Activated T-cell treated with anti-CD3 and anti-CD28 coated beads, Interleukin-2, amount 50 U/mL, for 72 hours (primary cell): ENCODE measurements at places on chromosomes 7 and 10. TPM values are rescaled to one million over a fixed set of nuclear protein-coding genes. Genes with fewer than 3 reads are reported as not detected.

TMEM184A gene
- total RNA-seq = not detected

SPDYE6 gene
- total RNA-seq = not detected

OGDHL gene
- total RNA-seq = 0.67 TPM

ZNF365 gene
- 0.12 TPM for total RNA-seq

TBXAS1 gene
- 3.9 TPM for total RNA-seq

NOLC1 gene
- total RNA-seq = 98.2 TPM

GNAT3 gene
- total RNA-seq = not detected

MSS51 gene
- 3.8 TPM for total RNA-seq

LIPA gene
- total RNA-seq = 21.3 TPM

SLC18A3 gene
- not detected for total RNA-seq

JCAD gene
- 0.05 TPM for total RNA-seq

PHKG1 gene
- 2.6 TPM for total RNA-seq

INSYN2A gene
- not detected for total RNA-seq

FAM131B gene
- total RNA-seq = 3.1 TPM

TRIM24 gene
- 16.2 TPM for total RNA-seq

CPVL gene
- 0.51 TPM for total RNA-seq

FOXI2 gene
- total RNA-seq = not detected

SLC18A2 gene
- total RNA-seq = not detected

TLL2 gene
- total RNA-seq = not detected

DGKI gene
- 18.2 TPM for total RNA-seq

PBLD gene
- total RNA-seq = 1.9 TPM

SPDYE2 gene
- not detected for total RNA-seq

OR6V1 gene
- not detected for total RNA-seq

SUPV3L1 gene
- 65.2 TPM for total RNA-seq

HOXA3 gene
- not detected for total RNA-seq

ACTL6B gene
- total RNA-seq = not detected

CTAGE8 gene
- 1.5 TPM for total RNA-seq

TAS2R3 gene
- 1.8 TPM for total RNA-seq

RBM20 gene
- total RNA-seq = 0.72 TPM

MINDY3 gene
- total RNA-seq = 13.8 TPM

INMT gene
- total RNA-seq = not detected

H2BK1 gene
- total RNA-seq = 4.4 TPM

CDC14C gene
- not detected for total RNA-seq

GPR15LG gene
- not detected for total RNA-seq

CYP3A7 gene
- not detected for total RNA-seq

TFEC gene
- 0.44 TPM for total RNA-seq

ASB15 gene
- not detected for total RNA-seq
